ENCODE measurements at places on chromosomes 1 and 21. TPM values are rescaled to one million over a fixed set of nuclear protein-coding genes. Genes with fewer than 3 reads are reported as not detected.

Gene MAPKAPK2
- 41.2 TPM for total RNA-seq

DNA sequence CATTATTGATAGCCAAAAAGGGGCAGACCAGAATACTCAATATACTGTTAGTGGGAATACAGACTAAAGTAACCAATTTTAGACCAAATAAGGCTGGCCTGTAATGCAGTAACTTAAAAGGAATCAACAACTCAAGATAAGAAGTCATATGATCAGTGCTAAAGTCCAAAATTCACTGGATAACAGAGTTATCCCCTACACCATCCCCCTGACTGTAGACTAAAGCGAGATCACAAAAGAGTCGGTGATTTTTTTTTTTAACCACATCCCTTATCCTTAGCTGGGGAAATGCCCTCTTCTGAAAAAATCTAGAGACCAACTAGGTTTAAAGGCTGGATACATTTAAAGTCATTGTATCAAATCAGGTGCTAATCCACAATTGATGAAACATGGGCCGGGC lies 7.7 kb downstream of the UBR4 start:
- no peak for DNase-seq
- H3K4me3 ChIP-seq, result no peak overlapping the region
- H3K27me3 ChIP-seq, result no peaks in the 10 kb centered on the region
- peaks cover under 1% of the 10 kb centered on the region for H3K36me3 ChIP-seq
- peaks cover 74% of the 10 kb centered on the region for H3K4me1 ChIP-seq

Gene GGPS1
- 14.5 TPM for total RNA-seq

Gene KCNJ9
- not detected for total RNA-seq

Gene OR2M3
- not detected for total RNA-seq

DNA sequence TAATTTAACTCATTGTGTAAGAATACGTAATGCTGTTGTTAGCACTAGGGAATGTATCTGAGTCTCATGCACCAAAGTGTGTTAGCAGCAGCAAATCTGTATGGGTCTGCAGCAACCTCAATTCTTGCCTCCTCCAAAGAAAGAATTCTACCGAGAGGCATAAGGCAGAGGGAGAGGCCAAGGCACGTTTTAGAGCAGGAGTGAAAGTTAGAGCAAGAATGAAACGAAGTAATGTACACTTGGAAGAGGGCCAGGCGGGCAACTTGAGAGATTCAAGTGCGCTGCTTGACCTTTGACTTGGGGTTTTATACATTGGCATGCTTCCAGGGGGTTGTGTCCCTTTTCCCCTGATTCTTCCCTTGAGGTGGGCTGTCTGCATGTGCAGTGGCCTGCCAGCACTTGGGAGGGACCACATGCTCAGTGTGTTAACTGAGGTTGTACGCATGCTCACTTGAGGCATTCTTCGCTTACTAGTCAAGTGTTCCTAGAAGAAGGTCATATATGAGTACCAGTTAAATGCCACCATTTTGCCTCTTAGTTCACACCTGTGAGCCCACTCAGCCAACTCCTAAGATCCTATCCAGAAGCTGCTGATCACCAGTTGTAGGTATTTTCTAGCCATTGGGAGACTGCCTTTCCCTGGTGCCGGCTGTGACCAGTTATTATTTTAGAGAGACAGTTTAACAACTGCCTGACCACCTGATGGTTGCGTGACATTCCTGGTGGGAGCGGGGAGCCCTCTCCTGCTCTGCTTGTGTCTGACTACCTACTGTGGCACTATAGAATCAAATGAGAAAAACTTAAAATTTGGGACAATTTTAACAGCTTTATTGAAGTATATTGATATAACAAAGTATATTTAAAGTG lies 2.7 kb upstream of the CNN3 start:
- peaks cover 7% of the 10 kb centered on the region for H3K4me1 ChIP-seq
- H3K27ac ChIP-seq, result peak overlapping the region; percentile 97
- no peaks in the 10 kb centered on the region for H3K27me3 ChIP-seq
- DNase-seq, result no peak
- no peaks in the 10 kb centered on the region for H3K36me3 ChIP-seq

GRCh38 chr21:46118316-46119143 lies 20.6 kb downstream of the COL6A2 start:
- no peak overlapping the region for H3K27ac ChIP-seq
- H3K4me1 ChIP-seq, result peaks cover 15% of the 10 kb centered on the region
- H3K36me3 ChIP-seq, result peaks cover 99% of the 10 kb centered on the region
- no peak overlapping the region for H3K4me3 ChIP-seq
- no peak for DNase-seq
- H3K27me3 ChIP-seq, result no peaks in the 10 kb centered on the region

DNA sequence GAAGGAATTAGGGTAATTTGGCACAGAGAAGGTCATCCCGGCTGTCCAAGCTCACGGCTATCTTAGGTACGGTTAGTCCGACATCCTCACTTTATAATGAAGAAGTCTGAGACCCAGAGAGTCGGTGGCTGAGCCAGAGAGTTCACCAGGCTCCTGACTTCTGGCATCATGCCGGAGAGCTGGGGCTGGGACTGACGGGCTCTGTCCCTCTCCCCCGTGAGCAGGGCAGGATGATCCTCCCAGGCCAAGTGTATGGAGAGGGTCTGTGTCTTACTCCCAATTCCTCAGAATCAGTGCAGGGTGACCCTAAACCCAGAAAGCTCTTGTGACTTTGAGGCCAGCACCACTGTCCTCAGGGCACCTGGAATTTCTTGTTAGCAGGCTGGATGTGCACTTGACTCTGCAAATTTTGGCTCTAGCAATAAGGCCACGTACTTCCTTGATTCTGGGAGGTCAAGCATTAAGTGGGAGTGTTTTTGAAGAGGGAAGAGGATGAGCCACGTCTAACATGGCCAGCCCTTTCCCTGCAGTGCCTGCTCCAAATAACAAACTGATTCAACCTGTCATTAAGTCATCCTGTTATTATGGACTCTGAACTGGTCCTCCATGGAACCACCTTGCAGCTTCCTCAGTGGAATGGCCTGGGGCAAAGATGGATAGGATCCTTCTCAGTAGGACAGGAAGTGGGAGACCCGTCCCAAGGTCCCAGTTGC lies 20.8 kb upstream of the BTG2 start:
- DNase-seq, result no peak
- H3K4me3 ChIP-seq, result no peak overlapping the region
- H3K27me3 ChIP-seq, result no peaks in the 10 kb centered on the region
- peaks cover 40% of the 10 kb centered on the region for H3K4me1 ChIP-seq
- H3K36me3 ChIP-seq, result no peaks in the 10 kb centered on the region
- H3K27ac ChIP-seq, result peak overlapping the region; percentile 36

- no peak overlapping the region for H3K27ac ChIP-seq
- H3K4me3 ChIP-seq, result no peak overlapping the region
- H3K36me3 ChIP-seq, result no peaks in the 10 kb centered on the region
- no peak for DNase-seq
- H3K27me3 ChIP-seq, result no peaks in the 10 kb centered on the region
These were observed 181.8 kb upstream of the ADGRL4 start for GRCh38 chr1:79188337-79188736.

GRCh38 chr1:156204686-156205085 lies 8.1 kb upstream of the PMF1 start:
- H3K27ac ChIP-seq, result no peak overlapping the region
- no peaks in the 10 kb centered on the region for H3K27me3 ChIP-seq
- no peak overlapping the region for H3K4me3 ChIP-seq
- H3K36me3 ChIP-seq, result peaks cover 7% of the 10 kb centered on the region
- DNase-seq, result no peak
- no peaks in the 10 kb centered on the region for H3K4me1 ChIP-seq
